GM04503 (cell line): ENCODE measurements at places on chromosomes 1 and 21.

DNA sequence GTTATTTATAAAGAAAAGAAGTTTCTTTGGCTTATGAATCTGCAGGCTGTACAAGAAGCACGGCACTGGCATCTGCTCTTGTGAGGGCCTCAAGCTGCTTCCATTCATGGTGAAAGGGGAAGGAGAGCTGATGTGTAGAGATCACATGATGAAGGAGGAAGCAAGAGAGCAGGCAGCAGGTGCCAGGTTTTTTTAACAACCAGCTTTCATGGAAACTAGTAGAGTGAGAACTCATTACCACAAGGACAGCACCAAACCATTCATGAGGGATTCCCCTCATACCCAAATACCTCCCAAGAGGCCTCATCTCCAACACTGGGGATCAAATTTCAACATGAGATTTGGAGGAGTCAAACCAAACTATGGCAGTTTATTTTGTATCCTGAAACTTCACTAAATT, 85.8 kb upstream of the CAMK1G start:
- DNase-seq, result no peak

DNA sequence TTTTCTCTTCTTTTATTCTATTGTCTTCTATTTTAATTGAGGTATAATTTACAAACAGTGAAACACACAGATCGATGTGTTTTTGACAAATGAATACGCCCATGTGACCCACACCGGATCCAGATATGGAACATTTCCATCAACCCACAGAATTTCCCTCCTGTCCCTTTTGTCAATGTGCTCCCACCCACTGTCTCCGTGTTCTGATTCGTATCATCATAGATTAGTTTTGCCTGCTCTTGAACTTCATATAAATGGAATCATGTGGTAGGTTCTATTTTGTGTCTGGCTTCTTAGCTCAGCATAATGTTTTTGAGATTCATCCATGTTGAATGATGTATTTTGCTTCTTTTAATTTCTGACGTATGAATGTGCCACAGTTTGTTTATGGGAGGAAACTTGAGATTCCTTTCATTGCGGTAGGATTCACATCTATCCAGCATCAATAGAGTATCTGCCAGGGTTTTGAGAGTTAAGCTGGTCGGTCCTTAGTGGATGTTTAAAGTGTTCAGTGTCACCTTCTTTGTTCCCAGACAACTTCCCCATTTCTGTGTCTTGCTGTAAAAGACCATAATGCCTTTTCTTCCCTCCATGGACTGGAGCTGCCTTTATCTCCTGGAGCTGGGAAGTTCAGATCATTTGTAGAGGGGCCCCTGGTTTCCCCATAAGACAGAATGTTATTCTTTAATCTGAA, 14.7 kb downstream of the NAV1 start:
- DNase-seq, result no peak

DNA sequence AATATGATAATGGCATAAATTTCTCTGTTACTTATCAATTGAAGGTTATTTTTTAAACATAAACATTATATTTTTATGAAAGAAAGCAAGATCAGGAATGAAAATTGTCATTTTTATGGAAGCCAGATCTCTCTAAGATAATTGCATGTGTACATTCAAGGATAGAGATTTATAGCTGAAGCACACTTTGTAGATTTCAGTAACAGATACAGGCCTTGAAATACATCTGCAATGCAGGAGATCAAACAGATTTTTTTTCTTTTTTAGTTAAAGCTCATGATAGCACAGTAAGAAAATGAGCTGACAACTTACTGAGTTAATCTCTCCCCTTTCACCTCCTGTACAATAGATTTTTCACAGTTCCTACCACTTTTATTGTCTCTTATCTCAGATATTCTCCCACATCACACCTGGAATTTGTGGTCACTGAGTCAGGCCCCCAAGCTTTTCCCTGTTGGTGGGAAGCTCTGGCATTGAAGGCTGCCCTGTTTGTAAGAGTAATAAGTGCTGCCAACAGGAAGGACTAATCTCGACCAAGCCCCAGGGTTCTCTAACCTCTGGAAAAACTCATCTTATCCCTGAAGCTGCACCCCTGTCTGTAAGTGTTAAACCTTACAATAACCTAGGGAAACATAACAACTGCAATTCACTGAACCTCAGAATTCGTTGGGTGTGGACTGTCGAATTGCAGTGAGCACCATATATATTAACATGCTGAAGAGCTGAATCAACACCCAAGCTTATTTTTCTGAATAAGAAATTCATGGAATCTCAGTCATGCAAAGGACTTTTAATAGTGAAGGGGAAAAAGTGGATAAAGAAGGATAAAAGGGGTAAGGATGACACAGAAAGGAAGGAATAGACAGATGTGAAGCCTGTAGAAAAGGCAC, 599.0 kb downstream of the LMO4 start:
- no peak for DNase-seq

GRCh38 chr1:246153796-246154212, 353.3 kb downstream of the SMYD3 start:
- DNase-seq, result no peak

DNA sequence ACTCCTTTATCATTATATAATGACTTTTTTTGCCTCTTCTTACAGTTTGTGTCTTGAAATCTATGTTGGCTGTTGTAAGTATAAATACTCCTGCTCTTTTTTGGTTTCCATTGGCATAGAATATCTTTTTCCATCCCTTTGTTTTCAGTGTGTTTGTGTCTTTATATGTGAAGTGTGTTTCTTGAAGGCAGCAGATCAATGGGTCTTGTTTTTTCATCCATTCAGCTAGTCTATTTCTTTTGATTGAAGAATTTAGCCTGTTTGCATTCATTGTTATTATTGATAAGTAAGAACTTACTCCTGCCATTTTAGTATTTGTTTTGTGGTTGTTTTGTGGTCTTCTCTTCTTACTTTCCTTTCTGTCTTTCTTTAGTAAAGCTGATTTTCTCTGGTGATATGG, 322.8 kb downstream of the PLA2G4A start:
- DNase-seq, result no peak

GRCh38 chr1:62726011-62726442, 37.8 kb upstream of the DOCK7 start:
- DNase-seq, result no peak

DNA sequence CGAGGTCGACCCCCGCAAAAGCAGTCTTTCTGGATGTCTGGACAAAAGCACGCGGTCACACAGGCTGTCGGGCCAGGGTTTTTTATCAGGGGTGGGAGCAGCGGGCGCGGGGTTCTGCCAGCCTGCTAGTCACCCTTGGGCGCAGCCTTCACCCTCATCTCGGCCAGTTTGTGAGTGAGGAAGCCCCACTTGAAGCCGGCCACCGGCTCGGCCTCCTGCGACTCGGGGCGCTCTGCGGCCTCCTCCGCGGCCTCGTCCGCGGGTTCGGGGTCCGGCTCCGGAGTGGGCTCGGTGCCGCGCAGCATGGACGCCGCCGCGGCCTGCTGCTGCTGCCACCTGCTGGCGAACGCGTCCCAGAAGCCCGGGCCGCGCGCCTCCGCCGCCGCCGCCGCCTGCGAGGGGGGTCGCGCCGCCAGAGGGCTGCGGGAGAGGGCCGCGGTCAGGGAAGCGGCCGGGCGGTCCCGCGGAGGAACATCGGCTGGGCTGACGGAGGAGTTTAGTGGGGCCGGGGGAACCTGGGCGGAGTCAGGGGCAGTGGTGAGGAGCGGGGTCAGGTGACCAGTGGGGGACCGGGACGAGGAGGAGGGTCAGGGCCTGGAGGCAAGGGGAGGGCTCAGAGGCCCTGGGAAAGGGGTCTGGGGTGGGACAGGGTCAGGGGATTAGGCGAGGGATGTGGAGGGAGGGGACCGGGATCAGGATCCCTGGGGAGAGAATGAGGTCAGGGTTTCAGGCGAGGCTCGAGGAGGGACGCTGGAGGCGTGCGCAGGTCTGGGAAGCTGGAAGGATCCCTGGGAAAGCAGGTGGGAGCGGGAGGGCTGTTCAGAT, 4.5 kb downstream of the C1orf232 start:
- DNase-seq, result no peak

DNA sequence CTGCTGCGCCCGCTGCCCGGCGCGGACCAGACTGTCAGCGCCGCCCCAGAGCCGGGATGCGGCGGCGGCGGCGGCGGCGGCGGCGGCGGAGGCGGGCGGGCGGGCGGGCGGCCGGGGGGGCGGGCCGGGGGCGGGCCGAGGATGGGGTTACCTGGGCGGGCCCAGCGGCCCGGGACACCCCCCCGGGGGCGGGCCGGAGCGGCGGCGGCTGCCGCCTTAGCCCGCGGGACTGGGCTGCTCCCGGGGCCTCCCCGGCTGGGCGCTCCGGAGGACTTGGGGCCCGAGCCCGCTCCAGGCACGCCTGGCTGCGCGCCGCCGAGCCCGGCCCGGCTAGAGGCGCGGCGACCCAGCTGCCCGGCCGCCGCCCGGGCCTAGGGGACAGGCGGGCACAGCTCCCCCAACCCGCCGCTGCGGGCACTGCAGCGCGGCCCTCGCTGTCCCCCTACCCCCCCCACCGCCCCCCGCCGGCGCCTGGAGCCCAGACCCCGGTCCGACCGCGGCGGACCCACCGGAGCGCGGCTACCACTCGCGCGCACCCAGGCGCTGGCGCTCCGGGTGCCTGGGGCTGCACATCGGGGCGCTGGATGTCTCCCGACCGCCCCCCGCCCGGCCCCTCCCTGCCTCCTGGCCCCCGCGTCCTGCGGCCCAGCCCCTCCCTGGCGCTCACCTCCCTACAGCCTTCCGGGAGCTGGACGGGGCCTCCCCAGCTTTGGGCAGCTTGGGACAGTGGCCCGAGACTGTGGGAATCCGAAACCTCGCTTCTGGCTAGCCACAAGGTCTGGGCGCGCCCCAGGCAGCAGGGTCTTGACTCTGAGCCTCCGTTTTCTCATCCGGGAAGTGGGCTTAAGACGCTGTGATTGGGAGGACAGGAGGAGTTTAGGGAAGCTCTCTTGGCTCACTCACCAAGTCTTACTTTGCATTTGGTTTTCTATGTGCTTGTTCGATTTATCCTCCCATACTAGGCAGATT, at the start of gene WNT4:
WNT4 (minus strand) TSS at position 33 of the 969 bp plus-strand sequence. CDS start 175 bp downstream, outside the sequence.
- no peak for DNase-seq

DNA sequence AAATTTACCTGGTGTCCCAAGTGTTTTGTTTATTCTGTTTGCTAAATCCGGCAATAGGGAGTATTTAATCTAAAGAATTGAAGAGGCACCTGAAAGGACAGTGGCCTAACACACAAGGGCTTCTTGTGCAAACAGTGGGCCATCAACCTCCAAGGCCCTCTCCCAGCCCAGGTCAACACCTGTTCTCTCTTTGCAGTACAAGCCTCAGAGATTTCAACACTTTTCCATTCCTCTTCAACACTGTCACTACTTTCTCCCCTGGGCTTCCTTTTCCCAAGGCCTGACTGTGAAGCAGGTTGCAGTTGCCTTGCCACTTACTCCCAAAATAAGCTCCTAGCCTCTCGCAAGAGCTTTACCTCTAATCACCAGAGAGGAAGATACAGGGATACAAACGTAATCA, 3.2 kb upstream of the SNAPIN start:
- DNase-seq, result no peak

DNA sequence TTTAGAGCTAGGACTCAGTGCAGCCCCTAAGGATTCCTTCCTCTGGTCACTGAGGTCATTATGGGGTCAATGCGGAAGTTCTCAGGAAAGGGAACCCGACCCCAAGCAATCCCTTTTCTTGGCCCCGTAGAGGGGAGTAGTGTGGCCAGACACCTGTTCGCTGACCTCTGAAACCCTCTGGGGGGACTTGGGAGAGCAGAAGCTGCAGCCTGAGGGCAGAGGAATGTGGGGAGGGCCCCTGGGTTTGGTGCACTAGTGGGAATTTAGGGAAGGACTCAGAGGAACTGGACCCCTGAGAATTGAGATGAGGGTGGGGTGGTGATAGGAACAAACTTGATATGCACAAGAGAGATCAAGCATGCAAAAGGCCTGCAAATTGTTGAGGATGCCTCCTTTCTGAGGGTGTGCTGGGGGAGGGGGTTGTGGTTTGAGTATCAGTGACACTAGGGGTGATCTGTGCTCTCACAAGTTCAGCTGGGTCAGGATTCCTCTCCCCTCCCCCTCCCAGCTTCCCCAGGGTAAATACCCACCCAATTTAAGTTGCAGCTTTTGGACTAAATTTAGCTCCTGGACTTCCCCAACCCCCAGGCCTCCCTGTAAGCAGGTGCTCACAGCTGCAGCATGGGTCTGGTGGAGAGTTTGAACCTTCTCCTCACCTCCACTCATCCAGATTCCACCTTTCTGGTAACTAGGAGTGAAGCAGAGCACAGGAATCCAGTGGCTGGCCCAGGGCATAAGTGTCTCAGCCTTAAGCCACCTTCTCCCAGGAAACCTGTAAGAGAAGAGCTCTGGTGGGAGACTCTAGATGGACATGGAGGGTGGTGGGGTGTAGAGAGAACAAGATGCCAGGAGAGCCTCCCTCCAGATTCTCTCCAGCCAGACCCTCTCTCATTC, 13.5 kb downstream of the ADAMTSL4 start:
- DNase-seq, result no peak

DNA sequence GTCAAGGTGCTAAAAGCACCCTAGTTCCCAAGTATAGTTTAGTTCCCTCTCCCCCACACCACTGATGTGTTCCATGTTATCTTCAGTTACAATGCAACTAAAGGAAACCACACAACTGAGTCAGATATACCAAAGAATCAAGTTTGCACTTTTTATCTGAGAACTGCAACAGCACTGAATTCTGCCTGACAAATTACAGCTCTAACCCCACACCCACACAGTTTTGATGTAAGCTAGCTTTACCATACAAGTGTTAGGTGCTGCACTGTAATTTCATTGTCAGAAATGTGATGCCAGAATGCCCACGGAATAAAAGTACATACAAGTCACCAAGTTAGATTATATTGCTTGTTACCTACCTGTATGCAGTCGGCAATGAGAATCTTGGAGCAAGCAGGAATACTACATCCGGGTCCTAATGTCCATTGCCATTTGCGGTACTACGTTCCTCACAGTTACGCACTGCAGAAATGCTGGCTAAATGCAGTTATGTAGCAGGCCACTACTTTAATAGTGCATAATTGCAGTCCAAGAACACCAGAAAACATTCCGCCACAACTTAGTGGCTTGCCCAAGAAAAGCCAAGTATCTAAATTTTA, 12.1 kb downstream of the SFPQ start:
- DNase-seq, result no peak

DNA sequence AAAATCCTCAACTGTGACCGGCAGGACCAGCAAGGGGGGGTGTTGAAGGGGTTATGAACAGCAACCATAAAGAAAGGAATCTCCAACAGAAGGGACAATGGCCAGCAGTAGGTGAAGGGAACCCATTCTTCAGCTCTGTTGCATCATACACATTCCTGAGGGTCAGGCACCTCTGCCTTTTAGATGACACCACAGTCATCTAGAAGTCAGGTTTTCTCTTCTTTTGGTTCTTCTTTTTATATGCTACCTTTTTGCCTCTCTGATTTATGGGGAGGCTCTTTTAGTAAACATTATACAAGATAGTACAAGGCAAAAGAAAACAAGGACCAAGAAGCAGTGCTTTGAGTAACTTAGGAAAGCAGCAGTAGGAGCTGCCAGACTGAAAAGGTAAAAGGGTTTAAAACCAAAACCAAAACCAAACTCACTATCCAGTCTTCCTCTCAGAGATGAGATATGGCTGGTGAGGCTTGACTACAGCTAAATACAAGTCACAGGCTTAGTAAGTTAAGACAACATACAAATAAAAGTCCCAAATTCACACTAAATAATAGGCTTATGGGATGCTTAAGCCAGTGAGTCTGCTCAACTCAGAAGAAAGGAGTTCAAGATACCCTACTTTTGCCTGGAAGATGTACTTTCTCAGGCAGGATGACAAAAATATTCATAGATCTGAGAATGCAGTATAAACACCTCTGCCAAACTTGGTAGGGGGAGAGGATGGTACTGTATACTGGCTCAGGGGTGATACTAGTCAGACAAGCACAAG, 4.1 kb downstream of the TEX38 start:
- no peak for DNase-seq

- DNase-seq, result no peak
Observed at GRCh38 chr1:222592171-222592570, 2.4 kb upstream of the TAF1A start.
